Activated T-helper 2 cell treated with anti-CD3 and anti-CD28 coated beads, Interferon-gamma antibody, Interleukin-2, Interleukin-4, amounts not matched to agents 10 μg/mL and 5 μg/mL and 100 μg/mL, durations not matched to agents 14 hours and 24 hours and 36 hours (primary cell): ENCODE measurements at places on chromosomes 4 and X. TPM values are rescaled to one million over a fixed set of nuclear protein-coding genes. Genes with fewer than 3 reads are reported as not detected.

GRCh38 chr4:53813998-53814397 lies 222.7 kb upstream of the LNX1 start:
- H3K36me3 ChIP-seq, result no peaks in the 10 kb centered on the region
- H3K27ac ChIP-seq, result no peak overlapping the region
- no peak for DNase-seq
- no peak overlapping the region for H3K4me3 ChIP-seq
- peaks cover 3% of the 10 kb centered on the region for H3K27me3 ChIP-seq
- no peaks in the 10 kb centered on the region for H3K4me1 ChIP-seq

The PRKG2 gene
- total RNA-seq, result 0.28 and 0.43 TPM in 2 replicates

GRCh38 chr4:81030061-81030980 lies at the start of gene BMP3:
TSS of gene BMP3 (plus strand) at chr4:81030708. CDS start at chr4:81031285, 577 bp downstream.
- H3K27ac ChIP-seq, result no peak within 1 kb of the TSS
- no peak within 1 kb of the TSS for H3K4me3 ChIP-seq
- no peaks in the 10 kb centered on the region for H3K36me3 ChIP-seq
- DNase-seq, result no peak
- peaks cover 1% of the 10 kb centered on the region for H3K4me1 ChIP-seq

The CFAP99 gene
- not detected in 2 replicates for total RNA-seq

The ZNF732 gene
- not detected in 2 replicates for total RNA-seq

The TLR8 gene
- not detected in 2 replicates for total RNA-seq

- peaks cover 2% of the 10 kb centered on the region for H3K27me3 ChIP-seq
- peaks cover 2% of the 10 kb centered on the region for H3K4me1 ChIP-seq
- no peaks in the 10 kb centered on the region for H3K36me3 ChIP-seq
- no peak overlapping the region for H3K4me3 ChIP-seq
- no peak for DNase-seq
These were observed 84.8 kb upstream of the WDR44 start for GRCh38 chrX:118261151-118261550.

DNA sequence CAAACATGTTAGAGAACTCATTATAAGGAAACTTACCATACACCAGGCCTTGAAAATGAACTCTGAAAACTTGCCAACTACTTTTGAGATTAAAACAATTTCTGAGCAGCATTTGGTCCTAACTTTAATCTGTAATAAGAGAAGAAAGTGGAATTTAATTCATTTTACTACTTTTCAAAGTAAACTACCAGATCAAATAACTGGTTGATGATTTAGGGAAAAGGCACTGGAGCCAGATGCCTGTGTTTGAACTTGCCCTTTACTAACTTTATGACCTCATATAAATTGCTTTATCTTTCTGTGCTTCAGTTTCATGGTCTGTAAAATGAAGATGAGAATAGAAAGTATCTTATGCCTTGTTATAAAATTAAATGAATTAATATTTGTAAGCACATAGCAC lies 159.9 kb upstream of the PCDH18 start:
- no peak overlapping the region for H3K27ac ChIP-seq
- no peaks in the 10 kb centered on the region for H3K36me3 ChIP-seq
- H3K4me1 ChIP-seq, result no peaks in the 10 kb centered on the region
- no peak overlapping the region for H3K4me3 ChIP-seq

GRCh38 chr4:123589301-123589700 lies 192.7 kb downstream of the SPRY1 start:
- peaks cover 12% of the 10 kb centered on the region for H3K27me3 ChIP-seq
- H3K27ac ChIP-seq, result no peak overlapping the region

GRCh38 chr4:177109769-177110168 lies 199.9 kb upstream of the NEIL3 start:
- peaks cover 7% of the 10 kb centered on the region for H3K36me3 ChIP-seq
- no peak overlapping the region for H3K4me3 ChIP-seq
- no peaks in the 10 kb centered on the region for H3K27me3 ChIP-seq
- DNase-seq, result no peak
- no peak overlapping the region for H3K27ac ChIP-seq

The CAPN6 gene
- total RNA-seq, result not detected in 2 replicates

The TCEAL7 gene
- total RNA-seq, result not detected in 2 replicates

- peak overlapping the region; percentile 82 for H3K4me3 ChIP-seq
- H3K27ac ChIP-seq, result peak overlapping the region; percentile 91
- peaks cover 15% of the 10 kb centered on the region for H3K36me3 ChIP-seq
- DNase-seq, result no peak
- peaks cover 26% of the 10 kb centered on the region for H3K4me1 ChIP-seq
These were observed 796 bp upstream of the MED14 start for GRCh38 chrX:40736170-40736505.

The RENBP gene
- total RNA-seq, result 11.4 and 12.4 TPM in 2 replicates

DNA sequence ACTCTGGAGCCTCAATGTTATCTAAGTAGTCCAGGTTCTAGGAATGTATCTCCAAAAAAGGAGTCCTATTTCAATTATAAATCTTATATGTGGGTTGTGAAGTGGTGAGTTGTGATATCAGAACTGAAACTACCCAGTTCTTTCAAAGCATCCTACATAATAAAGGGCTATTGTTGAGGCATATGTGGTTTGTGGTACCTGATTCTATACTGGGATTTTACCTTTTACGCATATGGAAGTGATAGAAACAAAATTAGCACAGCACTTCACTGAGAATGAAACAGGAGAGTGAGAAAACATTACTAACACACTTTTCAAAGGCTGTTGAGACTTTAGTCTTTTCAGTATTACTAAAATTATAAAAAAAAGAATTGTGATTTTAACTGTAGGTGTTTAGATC lies 417.7 kb upstream of the GALNT7 start:
- H3K27ac ChIP-seq, result no peak overlapping the region
- DNase-seq, result no peak
- H3K4me1 ChIP-seq, result peaks cover 2% of the 10 kb centered on the region

The CNKSR2 gene
- 11.3 and 13.4 TPM in 2 replicates for total RNA-seq

The OCRL gene
- 3.7 TPM in 2 replicates for total RNA-seq

DNA sequence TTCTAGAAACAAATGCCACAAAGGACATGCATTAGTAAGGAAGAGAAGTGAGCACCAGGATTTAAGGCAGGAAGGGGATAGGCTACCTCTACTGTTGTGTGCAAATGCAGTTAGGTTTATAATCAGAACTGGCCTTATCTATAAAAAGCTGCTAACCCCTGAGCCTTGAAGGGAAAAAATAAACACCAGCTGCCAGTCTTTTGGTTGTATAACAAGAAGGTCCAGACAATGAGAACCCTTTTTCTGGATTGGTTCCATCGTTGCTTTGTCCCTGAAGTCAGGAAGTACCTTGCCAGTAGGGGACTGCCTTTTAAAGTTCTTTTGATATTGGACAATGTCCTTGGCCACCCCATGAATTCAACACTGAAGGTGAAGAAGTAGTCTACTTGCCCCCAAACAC lies 126.7 kb upstream of the OTUD4 start:
- H3K27ac ChIP-seq, result no peak overlapping the region
- no peaks in the 10 kb centered on the region for H3K36me3 ChIP-seq
- peaks cover 31% of the 10 kb centered on the region for H3K27me3 ChIP-seq
- H3K4me3 ChIP-seq, result no peak overlapping the region

DNA sequence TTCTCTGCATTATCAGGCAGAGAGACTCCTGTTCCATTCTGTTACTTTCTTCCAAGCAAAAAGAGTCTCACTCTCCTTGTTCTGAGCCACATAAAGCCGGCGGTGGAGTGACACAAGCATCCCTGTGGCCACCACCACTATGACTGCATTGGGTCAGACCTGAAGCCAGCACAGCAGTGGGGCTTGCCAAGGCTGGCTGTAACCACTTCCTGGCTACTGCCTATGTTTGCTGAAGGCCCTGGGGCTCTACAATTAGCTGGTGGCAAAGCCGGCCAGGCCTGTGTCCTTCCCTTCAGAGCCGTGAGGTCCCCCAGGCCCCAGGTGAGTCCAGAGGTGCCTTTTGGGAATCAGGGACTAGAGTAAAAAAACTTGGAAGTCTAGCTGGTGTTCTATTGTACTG lies 31.8 kb downstream of the PLAC8 start:
- H3K27ac ChIP-seq, result no peak overlapping the region
- no peak overlapping the region for H3K4me3 ChIP-seq
- H3K4me1 ChIP-seq, result peaks cover 32% of the 10 kb centered on the region
- peaks cover 56% of the 10 kb centered on the region for H3K36me3 ChIP-seq
- DNase-seq, result no peak

DNA sequence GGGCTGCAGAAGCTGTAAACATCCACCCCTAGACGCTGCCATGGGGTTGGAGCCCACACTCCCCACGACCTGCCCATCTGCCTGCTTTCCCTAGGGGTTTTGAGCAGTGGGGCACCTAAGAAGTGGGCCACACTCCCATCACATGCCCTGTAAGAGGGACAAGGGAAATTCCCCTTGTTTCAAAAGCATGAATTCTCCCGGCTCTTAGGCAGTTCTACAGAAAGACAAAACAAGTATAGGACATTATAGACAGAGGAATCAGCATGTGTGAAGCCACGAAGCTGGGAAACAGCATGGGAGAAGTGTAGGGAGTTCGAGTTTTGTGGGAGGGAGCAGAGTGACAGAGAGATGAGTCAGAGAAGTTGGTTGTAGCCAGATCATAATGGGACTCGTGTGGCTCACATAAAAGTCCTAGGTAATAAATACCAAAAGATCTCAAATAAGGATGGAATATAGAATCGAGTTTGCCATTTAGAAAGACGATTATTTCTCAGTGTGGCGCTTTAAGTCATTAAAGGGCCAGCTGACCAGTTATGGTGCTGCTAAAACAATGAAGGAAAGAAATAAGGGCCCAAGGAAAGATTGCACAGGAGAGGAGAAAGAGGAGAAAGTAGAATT lies 23.9 kb downstream of the APOO start:
- H3K4me3 ChIP-seq, result no peak overlapping the region
- peaks cover 15% of the 10 kb centered on the region for H3K4me1 ChIP-seq
- no peak for DNase-seq
- no peaks in the 10 kb centered on the region for H3K27me3 ChIP-seq

The SSX2B gene
- not detected in 2 replicates for total RNA-seq

GRCh38 chr4:101528526-101528925 lies 181.2 kb upstream of the PPP3CA start:
- H3K27me3 ChIP-seq, result peaks cover 44% of the 10 kb centered on the region
- H3K4me3 ChIP-seq, result no peak overlapping the region
- no peak overlapping the region for H3K27ac ChIP-seq
- peaks cover 21% of the 10 kb centered on the region for H3K4me1 ChIP-seq
- no peak for DNase-seq

DNA sequence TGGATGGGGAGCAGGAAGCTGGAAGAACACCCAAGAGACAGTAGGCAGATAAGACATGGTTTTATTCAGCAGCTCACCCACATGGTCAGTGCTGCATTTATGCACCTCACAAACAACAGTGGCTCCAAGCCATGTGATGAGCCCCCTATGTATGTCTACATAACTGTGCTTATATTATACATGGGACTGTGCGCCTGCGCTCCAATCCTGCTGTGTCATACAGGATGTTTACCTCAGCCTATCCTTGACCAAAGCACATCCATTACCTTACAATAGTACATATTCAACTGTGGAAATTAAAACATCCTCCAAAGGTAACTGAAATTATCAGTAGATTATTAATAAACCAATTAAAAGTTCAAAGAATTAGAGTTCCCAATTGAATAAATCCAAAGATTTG lies 44.1 kb upstream of the SGMS2 start:
- H3K27me3 ChIP-seq, result no peaks in the 10 kb centered on the region
- no peaks in the 10 kb centered on the region for H3K36me3 ChIP-seq
- H3K27ac ChIP-seq, result no peak overlapping the region

- H3K27me3 ChIP-seq, result peaks cover 1% of the 10 kb centered on the region
- no peak overlapping the region for H3K27ac ChIP-seq
- DNase-seq, result no peak
- no peak overlapping the region for H3K4me3 ChIP-seq
- no peaks in the 10 kb centered on the region for H3K36me3 ChIP-seq
These were observed 17.9 kb upstream of the SLC34A2 start for GRCh38 chr4:25637581-25638220.

GRCh38 chr4:138223231-138223910 lies 18.8 kb downstream of the SLC7A11 start:
- peaks cover 30% of the 10 kb centered on the region for H3K36me3 ChIP-seq
- H3K27me3 ChIP-seq, result no peaks in the 10 kb centered on the region
- DNase-seq, result no peak
- H3K4me1 ChIP-seq, result peaks cover 6% of the 10 kb centered on the region
- H3K4me3 ChIP-seq, result no peak overlapping the region

GRCh38 chrX:138504273-138504672 lies 207.2 kb downstream of the FGF13 start:
- H3K27ac ChIP-seq, result no peak overlapping the region
- no peaks in the 10 kb centered on the region for H3K4me1 ChIP-seq
- DNase-seq, result no peak
- H3K4me3 ChIP-seq, result no peak overlapping the region

The MSX1 gene
- not detected in 2 replicates for total RNA-seq

DNA sequence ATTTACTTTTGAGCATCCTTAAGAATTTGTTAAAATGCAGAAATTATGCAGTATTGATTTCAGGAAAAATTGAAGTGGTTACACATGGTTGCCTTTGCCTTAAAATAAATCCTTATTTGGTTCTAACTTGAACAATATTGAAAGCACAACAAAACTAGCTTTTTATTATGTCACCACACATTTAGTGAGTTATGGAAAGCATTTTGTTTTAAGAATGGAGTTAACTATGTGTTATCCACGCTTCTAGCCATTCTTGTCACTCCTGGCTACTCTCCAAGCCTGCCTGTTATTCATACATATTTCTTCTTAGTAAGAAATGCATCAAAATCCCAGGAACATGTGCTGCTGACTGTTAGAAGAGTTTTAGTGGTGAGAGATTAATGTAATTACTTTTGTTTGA lies 73.9 kb downstream of the FAT4 start:
- H3K27me3 ChIP-seq, result no peaks in the 10 kb centered on the region
- no peak overlapping the region for H3K27ac ChIP-seq
- no peaks in the 10 kb centered on the region for H3K4me1 ChIP-seq
- H3K4me3 ChIP-seq, result no peak overlapping the region
- DNase-seq, result no peak

DNA sequence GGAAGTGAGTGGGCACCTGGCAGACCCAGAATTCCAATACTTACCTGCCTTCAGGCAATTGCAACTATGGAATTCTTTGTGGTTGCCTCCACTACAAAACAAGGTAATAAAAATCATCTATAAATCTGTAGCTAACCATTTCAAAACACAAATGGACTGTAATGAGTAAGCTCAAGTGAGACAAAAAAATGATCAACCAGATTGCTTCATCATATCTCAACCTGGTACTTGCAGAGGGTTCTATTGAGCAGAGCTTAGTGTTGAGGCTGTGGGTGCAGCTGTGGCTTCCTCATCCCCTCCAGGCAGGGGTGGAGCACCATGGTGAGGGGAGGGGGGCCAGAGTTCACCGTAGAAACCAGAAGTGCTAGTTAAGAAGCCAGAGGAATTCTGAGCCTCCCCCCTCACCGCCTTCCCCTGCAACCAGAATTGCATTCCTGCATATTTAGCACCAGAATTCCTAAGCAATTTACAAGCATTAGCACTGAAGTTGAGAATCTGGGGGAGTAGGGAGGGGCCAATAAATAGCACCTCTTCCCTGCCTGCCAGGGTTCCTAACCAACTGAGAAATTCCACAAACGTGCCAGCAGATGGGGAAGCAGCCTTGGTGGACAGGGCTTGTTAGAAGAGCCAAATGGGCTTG lies 11.5 kb downstream of the CTAG1A start:
- peaks cover 9% of the 10 kb centered on the region for H3K4me1 ChIP-seq
- H3K27me3 ChIP-seq, result peaks cover 14% of the 10 kb centered on the region
- no peak overlapping the region for H3K27ac ChIP-seq
- no peak for DNase-seq

The CTAG2 gene
- not detected in 2 replicates for total RNA-seq

- H3K4me3 ChIP-seq, result no peak overlapping the region
- no peaks in the 10 kb centered on the region for H3K4me1 ChIP-seq
- H3K36me3 ChIP-seq, result no peaks in the 10 kb centered on the region
These were observed 17.0 kb downstream of the MTHFD2L start for GRCh38 chr4:74174941-74175340.
